ENCODE measurements at places on chromosomes 4 and X. TPM values are rescaled to one million over a fixed set of nuclear protein-coding genes. Genes with fewer than 3 reads are reported as not detected.

HSFX4 gene
- total RNA-seq, result not detected

CTAG2 gene
- not detected for total RNA-seq

MRPS18C gene
- total RNA-seq, result 31.2 TPM

HSD17B13 gene
- not detected for total RNA-seq

RNF150 gene
- total RNA-seq, result 0.13 TPM

XG gene
- total RNA-seq, result 1.4 TPM

CSAG3 gene
- total RNA-seq, result not detected

BTC gene
- total RNA-seq, result 2.4 TPM

TEX11 gene
- total RNA-seq, result not detected

GLOD5 gene
- total RNA-seq, result not detected

MXRA5 gene
- total RNA-seq, result 0.26 TPM

SLC49A3 gene
- total RNA-seq, result 1.7 TPM

SATL1 gene
- not detected for total RNA-seq

PLAC8 gene
- total RNA-seq, result 4.4 TPM

DCHS2 gene
- not detected for total RNA-seq

NWD2 gene
- total RNA-seq, result 0.26 TPM

SH3RF1 gene
- total RNA-seq, result 9.0 TPM

TMEM164 gene
- 16.4 TPM for total RNA-seq

CYLC1 gene
- total RNA-seq, result not detected

ARSJ gene
- total RNA-seq, result 29.0 TPM

ASB9 gene
- not detected for total RNA-seq

H2AZ1 gene
- 276 TPM for total RNA-seq

TMPRSS11E gene
- 9.2 TPM for total RNA-seq

ZNF595 gene
- 8.6 TPM for total RNA-seq

ABCG2 gene
- total RNA-seq, result under 0.01 TPM

EDA gene
- 0.26 TPM for total RNA-seq

MANBA gene
- 60.3 TPM for total RNA-seq

TECRL gene
- not detected for total RNA-seq

UGT2B17 gene
- not detected for total RNA-seq

DOK7 gene
- total RNA-seq, result 1.0 TPM

ZBTB49 gene
- 3.1 TPM for total RNA-seq

SUPT20HL1 gene
- total RNA-seq, result under 0.01 TPM

CTAG1B gene
- not detected for total RNA-seq

ZCCHC18 gene
- not detected for total RNA-seq

JAKMIP1 gene
- total RNA-seq, result not detected

PCYT1B gene
- total RNA-seq, result 0.13 TPM

GUCY2F gene
- total RNA-seq, result under 0.01 TPM

Measured in bronchial epithelial cell (primary cell).